NCI-H510A (cell line): ENCODE measurements at places on chromosomes 1 and 21.
A peak's percentile ranks its signal among the peaks of the same experiment; 100 is the strongest.

GRCh38 chr1:158249646-158250045 is 4.6 kb upstream of the CD1A start:
- DNase-seq: no peak

GRCh38 chr1:204287466-204287891 is 72.2 kb downstream of the PLEKHA6 start:
- DNase-seq: no peak

GRCh38 chr21:33433425-33434114 is 30.4 kb downstream of the IFNGR2 start:
- no peak for DNase-seq

- DNase-seq: no peak
These were observed 156.3 kb downstream of the SMYD3 start for GRCh38 chr1:246350745-246351144.

- DNase-seq: no peak
These were observed 80.9 kb downstream of the UCHL5 start for GRCh38 chr1:192978195-192978710.

DNA sequence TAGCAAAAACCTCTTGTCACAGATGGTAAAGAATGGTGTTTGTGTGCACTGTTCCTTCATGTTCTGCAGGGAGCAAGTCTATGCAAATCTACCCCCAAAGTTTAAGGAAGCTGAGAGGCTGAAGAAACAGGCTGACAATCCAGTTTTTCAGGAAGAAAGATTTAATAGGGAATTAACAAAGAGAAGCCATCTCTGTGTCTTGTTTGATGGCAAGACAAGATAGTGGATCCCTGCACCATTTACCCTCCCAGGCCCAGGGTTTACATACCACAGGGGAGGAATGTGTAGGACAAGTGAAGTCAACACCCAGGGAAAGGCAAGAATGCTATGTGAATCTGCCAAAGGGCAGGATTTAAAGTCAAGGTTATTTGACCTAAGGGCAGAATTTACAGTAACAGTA is 48.1 kb upstream of the FNBP1L start:
- no peak for DNase-seq

- no peak for DNase-seq
These were observed 4.7 kb downstream of the SORT1 start for GRCh38 chr1:109392788-109393616.

GRCh38 chr1:227756172-227756959 is 21.1 kb downstream of the SNAP47 start:
- no peak for DNase-seq

- DNase-seq: peak; percentile 34
These were observed 40.2 kb downstream of the IL12RB2 start for GRCh38 chr1:67347688-67348472.

GRCh38 chr1:11518016-11518701 is 39.2 kb downstream of the DISP3 start:
- no peak for DNase-seq

DNA sequence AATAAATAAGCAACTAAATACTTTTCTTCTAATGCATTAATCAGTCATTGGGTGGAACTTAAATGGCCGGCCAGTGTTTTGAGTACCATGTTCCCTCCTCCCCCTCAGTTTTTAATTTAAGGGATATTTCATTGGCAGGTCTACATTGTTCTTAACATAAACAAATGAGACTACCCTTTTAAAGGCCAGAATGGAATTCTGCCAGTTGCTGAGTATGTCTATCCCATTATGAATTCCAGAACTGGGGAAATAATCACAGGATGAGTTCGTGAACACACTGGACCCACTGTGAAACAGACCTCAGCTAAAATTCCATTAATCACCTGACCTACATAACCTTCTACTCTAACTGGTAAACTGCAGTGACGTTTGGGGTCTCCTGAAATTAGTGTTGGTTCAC is 305.5 kb upstream of the PKN2 start:
- DNase-seq: no peak

DNA sequence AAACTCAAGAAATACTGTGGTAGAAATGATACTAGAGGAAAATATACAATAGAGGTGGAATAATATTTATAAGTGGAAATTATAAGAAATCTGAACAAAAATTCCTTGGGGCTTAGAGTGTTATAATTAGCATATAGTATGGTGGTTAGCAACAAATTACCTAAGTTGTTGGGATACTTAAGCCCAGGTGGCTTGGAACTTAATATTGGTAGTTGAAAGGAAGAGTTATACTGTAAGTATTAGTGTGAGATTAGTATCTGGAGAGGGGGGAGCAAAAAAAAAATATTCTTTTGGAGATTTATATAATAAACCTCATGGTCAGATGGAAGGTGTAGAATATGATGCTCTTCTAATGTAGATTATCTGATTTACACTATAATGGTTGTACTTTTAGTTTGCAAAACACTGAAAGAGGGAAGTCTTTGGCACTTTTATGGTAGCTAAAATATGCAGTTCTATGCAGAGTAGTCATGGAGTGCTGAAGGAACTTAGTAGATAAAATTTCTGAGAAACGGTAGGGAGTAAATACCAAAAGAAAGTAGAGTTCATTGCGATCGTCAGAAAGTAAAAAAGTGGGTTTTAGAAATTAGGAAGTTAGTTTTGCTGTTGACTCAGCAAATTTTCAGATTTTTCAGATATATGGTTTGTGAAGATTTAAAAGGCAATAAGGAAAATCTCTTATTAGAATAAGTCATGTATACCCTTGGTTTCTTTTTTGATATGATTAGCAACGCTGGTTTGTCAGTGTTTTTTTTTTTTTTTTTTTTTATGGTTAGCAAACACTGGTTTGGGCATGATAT is 45.7 kb downstream of the MTF2 start:
- no peak for DNase-seq

- DNase-seq: no peak
These were observed 34.7 kb upstream of the C1orf115 start for GRCh38 chr1:220655509-220655908.

GRCh38 chr1:224106568-224107281 is 7.2 kb upstream of the FBXO28 start:
- DNase-seq: peak; percentile 41
